Stimulated activated CD8-positive, alpha-beta memory T cell treated with anti-CD3 and anti-CD28 coated beads, Interleukin-15, amount 100 ng/mL, for 24 hours (primary cell): ENCODE measurements at places on chromosomes 5 and 9.

DNA sequence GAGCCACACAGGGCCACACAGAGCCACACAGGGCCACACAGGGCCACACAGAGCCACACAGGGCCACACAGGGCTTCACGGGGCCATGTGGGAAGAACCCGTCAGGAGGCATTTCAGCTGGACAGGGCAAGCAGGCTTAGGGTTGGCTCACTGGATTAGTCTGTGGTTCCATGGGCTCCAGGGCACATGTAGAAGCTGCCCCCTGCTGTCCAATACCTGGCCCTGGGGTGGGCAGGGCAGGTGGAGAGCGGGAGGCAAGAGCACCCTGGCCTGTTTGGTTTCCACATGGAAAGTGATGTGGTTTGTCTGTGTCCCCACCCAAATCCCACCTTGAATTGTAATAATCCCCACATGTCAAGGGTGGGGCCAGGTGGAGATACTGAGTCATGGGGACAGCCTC is 16.4 kb upstream of the LPCAT1 start:
- no peak for DNase-seq

- DNase-seq: no peak
These were observed 855 bp downstream of the MCC start for GRCh38 chr5:113487416-113487780.

DNA sequence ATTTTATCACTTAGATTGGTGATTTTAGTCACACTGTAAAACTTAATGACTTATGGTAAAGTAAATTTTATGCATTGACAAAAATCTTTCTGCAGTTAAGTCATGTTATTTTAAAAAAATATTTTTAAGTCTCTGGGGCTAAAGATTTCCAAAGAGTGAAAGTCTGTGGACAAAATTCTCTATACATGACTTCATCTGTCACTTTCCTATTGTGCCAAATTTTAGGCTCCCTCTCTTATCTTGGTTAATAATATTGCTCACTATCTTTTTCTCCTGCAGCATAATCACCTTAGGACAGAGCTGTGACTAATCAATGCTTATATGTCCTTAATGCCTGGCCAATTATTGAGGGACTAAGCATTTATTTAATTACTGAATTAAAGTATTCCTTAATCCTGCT is 15.2 kb downstream of the LURAP1L start:
- DNase-seq: no peak

DNA sequence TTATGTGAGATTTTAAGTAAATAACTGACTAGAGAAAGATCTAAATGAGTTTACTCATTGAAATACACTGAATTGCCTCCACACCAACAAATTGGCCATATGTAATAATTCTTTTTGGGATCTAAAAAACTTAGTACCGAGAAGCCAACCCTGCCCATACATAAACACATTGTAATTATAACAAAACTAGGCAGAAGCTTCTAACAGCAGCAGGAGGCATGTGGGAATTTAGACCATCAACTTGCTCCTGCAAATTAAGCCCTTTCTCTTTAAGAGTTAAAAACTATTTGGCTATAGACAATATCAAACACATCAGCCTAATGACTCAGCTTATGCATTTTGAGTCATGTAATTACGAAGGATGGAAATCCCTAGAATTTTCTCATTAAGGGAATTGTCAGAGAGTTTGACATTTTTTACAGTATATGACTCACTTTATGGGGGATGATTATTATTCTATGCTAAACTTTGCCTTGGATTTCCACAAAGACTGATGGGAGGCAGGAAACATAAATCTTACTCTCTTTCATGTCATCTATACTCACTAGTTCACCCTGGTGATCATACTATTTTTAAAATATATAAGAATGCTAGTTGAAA is 1.0 kb downstream of the IL7R start:
- DNase-seq: no peak

DNA sequence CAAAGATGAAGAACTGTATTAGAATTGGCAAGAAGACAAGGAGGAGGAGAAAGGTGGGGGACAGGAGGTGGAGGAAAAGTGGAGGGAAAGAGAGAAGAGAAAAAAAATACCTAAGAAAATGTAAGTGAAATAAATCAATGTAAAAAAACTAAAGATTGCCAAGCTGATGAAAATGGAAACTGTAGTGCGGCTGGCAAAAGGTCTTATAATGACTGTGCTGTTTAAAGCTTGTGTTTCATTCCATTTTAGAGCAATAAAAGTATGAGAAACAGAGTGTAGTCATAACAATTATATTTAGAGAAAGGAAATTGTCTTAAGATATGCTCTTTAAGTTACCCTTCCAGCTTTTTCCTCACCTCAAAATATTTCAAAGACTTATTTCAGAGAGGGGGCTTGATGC is 670.5 kb upstream of the SEMA6A start:
- DNase-seq: no peak

- DNase-seq: no peak
These were observed 53.7 kb downstream of the RGMB start for GRCh38 chr5:98827161-98827560.

DNA sequence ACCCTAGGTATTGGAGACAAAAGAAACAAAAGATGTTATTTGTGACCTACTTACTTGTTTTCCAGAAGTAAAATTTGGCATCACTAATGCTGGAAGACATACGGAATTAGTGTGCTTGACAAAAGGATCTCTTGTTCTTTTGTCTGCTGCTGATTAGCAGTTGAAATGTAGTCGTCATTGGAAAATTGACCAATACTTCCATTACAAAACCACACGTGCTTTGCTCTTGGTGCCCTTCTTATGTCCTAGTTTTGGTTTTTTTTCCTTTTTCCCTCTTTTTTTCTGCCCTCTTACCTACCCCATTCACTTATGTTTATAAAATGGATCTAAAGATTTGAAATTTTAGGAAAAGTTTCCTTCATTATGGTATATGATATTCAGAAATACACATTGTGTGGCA is 197.4 kb downstream of the FER start:
- DNase-seq: no peak

DNA sequence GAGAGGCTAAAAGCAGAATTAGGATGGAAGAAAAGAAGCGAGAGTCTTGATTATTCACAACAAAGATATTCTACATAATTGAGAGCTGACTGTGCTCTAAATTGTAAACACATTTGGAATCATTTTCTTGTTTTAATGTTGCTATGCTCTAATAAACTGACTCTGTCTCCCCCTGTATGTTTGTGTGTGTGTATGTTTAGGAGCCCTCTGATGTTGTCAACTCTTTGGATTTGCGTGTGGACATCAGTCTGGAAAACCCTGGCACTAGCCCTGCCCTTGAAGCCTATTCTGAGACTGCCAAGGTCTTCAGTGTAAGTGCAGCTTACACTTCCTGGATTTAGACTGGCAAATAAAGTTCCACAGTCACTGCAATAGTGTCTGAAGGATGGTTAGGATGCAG is 37.8 kb downstream of the MOCS2 start:
- DNase-seq: no peak

DNA sequence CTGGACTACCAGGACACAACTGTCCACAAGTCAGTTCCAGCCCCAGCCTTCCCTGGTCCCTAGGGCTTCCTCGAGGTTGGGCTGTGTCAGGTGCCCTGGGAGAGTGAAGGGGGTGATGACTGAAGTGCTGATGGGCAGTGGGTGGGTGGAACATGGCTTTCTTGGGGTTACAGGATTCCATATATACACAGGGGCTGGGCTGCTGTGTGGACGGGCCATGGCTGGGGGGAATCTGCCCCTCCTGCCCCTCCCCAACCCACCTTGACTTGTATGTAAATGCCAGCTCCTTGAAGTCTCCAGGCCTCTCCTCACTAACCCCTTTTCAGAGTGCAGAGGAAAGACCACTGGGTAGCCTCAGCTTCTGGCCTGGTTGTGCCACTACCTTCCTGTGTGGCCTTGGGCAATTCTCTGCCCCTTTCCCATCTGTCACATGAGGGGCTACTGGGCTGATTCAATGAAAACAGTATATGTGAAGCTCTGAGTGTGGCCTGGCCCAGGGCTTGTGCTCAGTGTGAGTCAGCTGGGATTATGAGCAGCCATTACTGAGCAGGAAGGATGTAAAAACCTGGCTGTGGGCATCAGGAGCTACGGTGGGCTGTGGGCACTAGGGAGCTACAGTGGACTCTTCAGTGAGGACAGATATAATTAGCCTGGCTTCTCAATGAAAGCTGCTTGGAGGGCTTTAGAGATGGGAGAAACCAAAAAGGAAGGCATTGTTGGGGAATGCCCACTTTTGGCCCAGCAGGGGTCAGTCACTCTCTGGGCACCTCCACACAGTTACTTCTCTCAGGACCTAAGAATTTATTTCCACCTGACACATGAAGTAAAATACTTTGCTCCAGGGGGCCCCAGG is 23.3 kb downstream of the PITX1 start:
- no peak for DNase-seq

DNA sequence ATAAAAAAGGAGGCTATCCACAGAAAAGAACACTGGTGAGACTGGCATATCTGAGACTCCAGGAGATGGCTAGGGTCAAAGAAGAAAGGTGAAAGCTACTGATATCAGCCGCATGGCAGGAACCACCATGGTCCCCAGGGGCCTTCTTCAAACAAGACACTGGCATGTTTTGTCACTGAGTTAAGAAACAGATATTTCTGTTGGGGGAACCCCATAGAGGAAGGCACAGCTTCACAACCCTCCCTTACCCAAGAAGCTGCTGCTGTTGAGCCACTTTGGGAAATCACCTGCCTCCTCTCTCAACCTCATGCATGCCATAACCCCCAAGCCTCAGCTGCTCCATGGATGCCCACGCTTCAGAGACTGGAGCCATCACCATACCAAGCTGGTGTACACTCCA is 13.3 kb upstream of the BTNL3 start:
- no peak for DNase-seq

GRCh38 chr9:34600908-34601307 is 11.0 kb downstream of the RPP25L start:
- DNase-seq: no peak

DNA sequence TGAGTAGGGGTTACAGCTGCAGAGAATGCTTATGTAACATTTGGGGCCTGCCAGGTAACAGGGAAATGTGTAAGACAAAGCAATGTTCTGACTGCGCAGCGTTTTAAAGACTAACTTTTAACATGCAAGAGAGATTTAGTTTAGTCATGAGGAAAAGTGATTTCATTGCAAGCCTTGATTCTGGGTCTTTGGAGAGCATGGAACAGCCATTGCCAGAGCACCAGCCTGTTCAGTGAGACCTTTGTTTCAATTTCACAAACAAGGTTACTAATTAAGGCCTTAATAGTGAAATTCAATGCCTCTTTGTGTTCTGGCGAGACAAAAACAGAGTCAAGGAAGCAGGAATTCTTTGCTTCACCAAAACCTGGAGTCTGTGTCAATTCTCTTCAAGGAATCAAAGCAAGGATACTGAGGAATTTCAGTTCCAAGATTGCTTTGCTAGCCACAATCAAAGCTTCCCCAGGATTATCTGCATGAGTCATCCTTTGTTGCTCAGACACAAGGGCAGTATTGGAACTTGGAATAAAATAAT is 14.4 kb downstream of the CKMT2 start:
- no peak for DNase-seq

- no peak for DNase-seq
These were observed 65.2 kb upstream of the GLIS3 start for GRCh38 chr9:4365055-4365454.

- no peak for DNase-seq
These were observed 26.3 kb downstream of the SLC46A2 start for GRCh38 chr9:112864403-112864802.

GRCh38 chr5:6439588-6440550 is 8.8 kb upstream of the UBE2QL1 start:
- DNase-seq: no peak

DNA sequence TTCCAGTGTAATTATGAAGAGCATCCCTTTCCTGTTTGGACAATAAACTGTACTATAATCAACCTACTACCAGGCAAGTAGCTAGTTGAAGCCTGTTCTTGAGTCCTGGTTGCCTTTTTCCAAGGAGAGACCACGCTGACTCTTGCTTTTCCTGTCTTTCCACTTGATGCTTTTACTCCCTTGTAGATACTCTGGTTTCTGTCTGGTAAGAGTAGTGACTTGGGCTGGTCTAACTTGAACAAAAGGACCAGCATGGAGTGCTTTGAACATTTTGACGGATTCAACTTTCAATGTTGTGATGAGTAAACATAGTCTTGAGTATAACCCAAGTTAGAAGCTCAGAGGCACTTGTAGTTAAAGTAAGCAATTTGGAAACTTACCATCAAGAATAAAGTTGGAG is 464.3 kb downstream of the GADD45G start:
- no peak for DNase-seq

DNA sequence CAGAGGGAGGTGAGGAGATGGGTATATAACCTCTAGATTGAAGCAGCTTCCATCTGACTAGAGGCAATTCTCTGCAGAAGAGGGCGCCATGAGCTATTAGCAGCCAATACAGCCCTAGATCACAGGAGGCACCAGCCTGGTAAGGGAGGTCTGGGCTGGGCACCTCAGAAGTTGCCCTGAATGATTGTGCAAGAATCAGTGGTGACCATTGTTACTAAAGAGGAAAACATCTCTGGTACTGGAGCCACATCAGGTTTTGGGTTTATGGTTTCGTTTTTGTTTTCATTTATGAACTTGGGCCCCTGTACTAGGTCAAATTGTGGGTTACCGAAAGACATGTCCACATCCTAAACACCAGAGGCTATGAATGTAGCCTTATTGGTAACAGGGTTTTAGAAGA is 342.0 kb downstream of the MLLT3 start:
- no peak for DNase-seq

DNA sequence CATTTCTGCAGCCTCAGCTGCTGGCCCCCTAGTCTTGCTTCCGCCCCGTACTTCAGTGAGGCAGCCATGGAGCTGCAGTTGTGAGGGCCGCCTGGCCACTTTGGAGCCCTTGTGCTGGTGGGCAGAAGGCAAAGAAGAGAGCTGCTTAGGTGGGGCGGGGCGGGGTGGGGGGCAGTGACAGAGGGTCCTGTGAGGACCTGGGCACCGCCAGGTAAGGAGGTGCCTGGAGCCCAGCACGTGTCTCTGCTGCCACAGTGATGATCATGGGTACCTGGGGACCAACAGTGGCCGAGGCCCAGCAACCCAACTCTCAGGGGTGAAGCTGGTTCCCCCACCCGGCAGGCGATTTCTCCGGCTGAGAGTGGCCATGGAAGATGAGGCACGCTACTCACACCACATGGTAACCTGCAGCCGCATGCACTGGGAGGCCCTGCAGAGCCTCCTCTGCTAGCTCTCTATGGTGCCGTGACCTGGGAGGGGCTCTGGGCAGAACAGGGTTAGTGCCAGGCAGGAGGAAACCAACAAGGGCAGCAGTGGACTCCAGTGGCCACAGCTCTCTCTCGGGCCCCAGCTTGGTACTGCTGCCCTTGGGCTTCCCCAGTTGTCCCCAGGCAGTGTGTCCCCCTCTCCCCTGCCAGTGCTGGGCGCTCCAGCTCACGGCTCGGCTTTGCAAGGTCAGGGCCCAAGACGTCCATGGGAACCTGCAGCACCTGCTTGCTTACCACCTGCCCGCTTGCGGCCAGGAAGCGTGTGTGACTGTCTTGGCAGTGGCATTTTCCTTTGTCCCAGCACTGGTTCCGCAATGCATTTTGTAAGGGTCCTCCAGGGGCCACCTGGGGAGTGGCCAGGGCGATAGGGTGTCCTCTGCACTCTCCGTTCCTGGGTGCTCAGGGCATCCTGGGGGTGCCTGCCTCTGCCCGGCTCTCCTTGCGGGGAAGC is 24.0 kb downstream of the NDUFS6 start:
- DNase-seq: no peak
